Stimulated activated CD8-positive, alpha-beta memory T cell treated with anti-CD3 and anti-CD28 coated beads, Interleukin-2, amount 100 ng/mL, for 1 hour (primary cell): ENCODE measurements at places on chromosomes 11 and 22.

GRCh38 chr11:13352711-13353110, 75.1 kb downstream of the BMAL1 start:
- no peak for DNase-seq

DNA sequence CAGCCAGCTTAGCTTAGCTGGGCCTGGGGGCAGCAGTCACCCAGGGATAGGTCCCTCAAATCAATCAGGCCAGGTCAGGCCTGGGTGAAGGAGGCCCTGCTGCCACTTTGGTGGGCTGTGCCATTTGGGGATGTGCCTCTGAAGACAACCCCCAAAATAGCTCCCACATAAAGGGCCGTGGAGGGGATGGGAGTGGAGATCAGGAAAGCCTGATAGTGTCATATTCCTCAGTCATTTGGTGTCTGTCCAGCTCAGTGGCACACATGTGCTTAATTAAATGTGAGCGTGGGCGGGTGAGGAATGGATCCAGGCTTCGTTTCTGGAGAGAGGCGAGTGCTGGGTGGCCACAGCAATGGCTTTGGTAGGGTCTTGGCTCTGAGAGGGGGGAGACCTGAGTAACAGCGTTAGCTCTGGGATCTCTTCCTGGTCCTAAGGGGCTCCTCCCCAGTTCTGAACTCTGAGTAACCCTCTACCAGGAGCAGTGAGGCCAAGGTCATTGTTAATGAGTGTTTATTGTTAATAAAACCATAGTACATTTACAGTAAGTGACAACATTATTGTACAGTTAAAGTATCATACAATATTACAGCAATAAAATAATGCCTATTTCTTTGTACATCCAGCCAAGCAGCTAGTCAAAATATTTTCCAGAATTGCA, 45.2 kb downstream of the NAT10 start:
- DNase-seq, result no peak

GRCh38 chr11:44610186-44610955, 44.9 kb downstream of the CD82 start:
- DNase-seq, result no peak

DNA sequence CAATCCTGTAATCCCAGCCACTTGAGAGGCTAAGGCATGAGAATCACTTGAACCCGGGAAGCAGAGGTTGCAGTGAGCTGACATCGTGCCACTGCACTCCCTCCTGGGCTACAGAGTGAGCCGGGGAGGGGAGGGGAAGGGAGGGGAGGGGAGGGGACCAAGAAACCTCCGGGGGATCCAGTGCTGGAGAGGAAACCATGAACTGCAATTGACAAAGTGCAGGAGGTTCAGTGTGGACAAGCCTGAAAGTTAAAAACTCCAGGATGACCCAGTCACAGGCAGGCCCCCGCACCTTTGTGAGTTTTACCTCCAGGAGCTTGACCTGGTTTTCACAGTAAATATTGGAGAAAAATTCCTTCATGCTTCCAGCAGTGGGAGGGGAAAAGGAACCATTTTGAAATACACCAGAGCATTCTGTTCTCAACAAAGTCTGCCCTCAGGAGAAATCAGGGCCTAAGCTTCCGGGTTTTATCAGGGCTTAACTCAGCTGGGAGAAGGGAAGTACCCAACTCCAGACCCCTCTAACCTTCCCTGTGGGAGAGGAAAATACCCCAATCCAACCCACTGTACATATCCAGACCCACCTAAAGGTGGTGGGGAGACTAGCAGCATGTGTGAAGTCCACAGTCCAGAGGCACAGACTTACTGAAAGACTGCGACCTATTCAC, 15.5 kb upstream of the ZFTA start:
- DNase-seq, result no peak

DNA sequence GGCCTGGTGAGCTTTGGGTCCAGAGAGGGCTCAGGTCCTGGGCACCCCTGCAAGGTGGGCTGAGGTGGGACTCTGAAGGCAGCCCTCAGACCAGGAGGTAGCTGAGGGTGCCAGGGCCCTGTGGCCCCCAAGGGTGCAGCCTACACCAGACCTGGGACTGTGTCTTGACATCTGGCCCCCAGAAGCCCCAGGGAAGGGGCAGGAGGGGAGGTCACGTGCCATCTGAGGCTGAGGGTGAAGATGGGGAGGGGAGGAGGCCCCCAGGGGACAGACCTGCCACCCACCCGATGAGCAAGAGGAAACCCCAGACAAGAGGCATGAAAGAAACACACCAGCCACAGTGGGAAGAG, 520.2 kb downstream of the BRD1 start:
- no peak for DNase-seq

- DNase-seq, result no peak
Observed at GRCh38 chr22:48636746-48637145, 1190.9 kb downstream of the BRD1 start.

- no peak for DNase-seq
Observed at GRCh38 chr11:81886406-81887075, 847.1 kb downstream of the FAM181B start.

GRCh38 chr11:134633276-134633675, 221.2 kb upstream of the B3GAT1 start:
- no peak for DNase-seq

GRCh38 chr11:59273373-59273841, 60.7 kb upstream of the MPEG1 start:
- no peak for DNase-seq

DNA sequence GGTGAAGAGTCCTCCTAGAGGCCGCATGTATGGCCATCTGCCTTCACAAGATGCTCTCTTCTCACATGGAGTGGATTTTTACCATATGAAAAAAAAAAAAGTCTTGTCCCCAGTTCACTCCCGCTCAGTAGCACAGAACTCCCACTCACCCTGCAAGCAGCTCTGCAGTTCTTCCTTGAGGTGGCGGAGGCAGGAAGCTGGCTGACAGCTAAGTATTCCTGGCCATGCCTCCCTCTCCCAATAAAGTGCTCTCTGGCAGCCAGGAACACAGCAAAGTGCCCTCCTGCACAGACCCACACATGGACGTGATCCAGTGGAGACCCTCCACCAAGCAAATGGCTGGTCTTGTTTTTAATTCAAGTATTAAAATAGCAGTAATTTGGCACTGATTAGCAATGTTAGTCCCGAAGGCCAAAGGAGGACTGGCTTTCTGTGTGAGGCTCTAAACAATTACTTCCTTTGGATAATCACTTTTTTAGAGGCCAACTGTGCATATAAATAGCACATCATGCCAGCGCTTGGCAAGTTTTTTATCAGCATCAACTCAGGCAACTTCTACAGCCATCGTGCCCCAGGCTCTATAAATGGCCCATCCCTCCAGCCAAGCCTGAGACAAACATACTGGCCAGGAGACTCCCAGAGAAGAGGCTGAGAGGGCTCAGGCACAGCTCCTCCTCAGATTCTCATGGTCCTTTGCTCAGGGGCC, 413.6 kb downstream of the OPCML start:
- no peak for DNase-seq
